ENCODE measurements at places on chromosomes 2 and 18. TPM values are rescaled to one million over a fixed set of nuclear protein-coding genes. Genes with fewer than 3 reads are reported as not detected.

METTL21A gene
- total RNA-seq: 12.7 TPM

DNA sequence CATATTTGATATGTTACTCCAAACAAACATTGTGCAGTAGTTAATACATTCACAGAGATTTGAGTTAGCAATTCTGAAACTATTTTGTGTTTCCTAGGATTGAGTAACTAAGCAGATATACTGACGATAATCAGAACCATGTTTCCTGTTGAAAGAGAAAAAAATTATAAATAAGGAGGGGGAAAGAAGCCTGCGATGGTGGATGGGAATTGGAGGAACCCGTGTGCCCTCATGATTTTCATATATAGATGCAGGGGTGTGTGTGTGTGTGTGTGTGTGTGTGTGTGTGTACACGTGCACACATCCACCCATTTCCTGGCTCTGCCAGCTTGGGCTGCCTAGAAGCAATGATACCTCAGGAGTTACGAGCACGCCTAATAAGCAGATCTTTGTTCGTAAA lies 56.9 kb downstream of the LPIN2 start:
- DNase-seq: no peak

DNA sequence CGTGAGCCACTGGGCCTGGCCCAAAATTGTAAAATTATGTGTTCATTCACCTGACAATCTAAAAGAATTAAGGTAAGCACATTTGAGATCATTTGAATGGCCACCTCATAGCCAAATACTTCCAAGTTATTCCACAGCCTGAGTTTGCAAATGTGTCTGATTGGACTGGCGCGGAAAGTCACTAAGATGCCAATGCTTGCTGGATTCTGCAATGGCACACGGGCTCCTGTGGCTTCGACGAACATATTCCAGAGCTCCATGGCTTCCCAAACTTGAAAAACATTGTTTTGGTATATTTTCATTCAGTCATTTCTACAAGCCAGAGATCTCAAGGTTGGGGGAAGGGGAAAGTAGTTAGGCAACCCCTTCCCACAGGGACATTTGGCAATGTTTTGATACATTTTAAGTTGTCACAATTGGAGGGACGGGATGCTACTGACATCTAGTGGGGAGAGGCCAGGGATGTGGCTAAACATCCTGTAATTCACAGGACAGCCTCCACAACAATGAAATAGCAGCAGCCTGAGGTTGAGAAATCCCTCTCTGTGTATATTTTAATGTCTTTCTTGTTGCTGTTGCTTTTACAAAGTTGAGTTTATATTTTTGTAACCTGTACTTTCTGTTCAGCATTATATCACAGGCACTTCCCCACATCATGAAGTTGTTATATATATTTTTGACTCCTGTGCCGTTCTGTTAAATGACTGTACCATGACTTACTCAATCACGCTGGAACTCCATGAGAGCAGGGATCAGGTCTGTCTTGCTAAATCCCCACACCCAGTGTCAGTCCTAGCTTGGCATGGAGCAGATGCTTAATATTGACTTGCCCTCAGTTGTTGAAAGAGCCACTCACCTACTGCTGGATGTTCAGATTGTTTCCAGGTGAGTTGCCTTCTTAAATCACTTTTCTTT lies 56.9 kb downstream of the COL4A4 start:
- peak; percentile 53 for DNase-seq

DNA sequence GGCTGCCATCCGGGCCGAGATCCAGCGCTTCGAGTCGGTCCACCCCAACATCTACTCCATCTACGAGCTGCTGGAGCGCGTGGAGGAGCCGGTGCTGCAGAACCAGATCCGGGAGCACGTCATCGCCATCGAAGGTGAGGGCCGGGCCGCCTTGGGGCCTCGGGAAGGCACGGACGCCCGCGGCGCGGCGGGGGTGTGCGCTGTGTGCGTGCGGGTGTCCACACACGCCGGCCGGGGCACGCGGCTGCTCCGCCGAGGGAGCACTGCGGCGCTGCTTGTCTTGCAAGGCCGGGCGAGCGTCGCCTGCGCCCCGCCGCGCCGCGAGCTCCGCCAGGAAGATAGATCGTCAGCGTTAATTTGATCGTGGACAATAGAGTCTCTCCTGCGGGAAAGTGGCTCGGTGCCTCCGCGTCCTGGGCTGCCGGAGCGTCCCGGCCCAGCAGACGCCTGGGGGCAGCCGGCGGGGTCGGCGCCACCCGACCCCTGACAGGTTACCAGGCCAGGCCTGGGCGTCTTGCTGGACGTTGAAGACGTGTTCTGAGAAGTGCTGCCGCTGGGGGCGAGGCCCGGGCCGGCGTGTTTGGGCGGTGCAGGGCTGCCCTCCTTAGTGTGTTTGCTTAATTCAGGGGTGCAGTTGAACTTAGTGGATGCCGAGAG lies 1.0 kb downstream of the AGAP1 start:
- peak; percentile 38 for DNase-seq

DNA sequence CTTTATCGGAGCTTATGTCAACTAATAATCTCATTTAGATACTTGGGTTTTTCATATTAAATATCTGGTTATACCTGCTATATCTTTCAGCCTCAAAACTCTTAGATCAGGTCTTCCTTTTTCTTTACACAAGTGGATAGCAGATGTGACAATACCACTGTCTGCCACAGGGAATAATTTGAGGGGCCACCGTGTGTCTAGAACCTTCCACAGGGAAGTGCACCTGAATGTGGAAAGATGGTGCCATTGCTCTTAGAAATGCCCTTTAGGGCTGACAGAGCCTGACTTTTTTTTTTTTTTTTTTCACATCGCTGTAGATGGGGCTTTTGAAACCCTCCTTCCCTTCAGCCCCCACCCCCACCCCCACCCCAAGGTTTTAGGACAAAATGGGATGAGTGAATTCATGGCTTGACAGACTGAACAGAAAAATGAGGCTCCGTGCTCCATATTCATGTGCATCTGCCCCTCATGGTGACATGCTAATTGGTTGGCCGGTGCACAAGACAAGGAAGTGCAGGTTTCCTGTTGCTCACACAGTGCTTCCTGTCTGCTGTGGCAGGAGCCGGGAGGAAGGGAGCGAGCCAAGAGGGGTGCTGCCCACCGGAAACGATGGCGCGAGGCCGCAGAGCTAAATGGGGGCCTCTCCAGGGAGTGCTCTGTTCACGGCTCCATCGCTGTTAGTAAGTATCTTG lies 246.0 kb downstream of the LDLRAD4 start:
- peak; percentile 59 for DNase-seq

DNA sequence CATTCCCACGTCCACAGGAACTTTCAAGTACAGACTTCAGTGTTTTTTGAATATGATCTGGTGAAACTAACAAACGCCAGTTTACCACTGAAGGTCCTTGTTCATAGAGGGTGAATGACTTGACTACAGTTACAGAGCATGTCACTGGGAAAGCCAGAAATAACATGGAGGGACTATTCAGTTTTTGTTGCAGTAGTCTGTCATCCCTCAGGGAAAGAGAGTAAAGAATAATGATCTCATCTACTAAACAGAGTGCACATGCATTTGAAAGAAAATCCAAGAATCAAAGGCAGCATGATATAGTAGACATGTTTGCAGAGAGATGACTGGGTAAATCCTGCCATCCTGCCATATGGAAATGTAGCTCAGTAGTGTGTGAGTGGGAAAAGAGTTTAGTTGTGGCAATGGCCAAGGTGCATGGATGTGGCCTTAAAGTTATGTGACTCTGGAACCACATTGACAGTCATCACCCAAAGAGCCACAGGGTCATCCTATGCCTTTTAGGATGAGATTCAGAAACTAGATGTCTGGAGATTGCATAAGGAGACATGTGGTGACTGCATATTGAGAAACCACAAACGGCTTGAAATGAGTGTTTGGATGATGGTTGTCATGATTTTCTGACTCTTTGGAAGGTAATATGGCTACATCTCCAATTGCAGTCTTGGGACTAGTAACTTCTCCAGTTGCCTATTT lies 125.3 kb upstream of the ZEB2 start:
- no peak for DNase-seq

- no peak for DNase-seq
These were observed 52.4 kb upstream of the PPM1B start for GRCh38 chr2:44116319-44116718.
